ENCODE measurements at places on chromosomes 2 and 18.

DNA sequence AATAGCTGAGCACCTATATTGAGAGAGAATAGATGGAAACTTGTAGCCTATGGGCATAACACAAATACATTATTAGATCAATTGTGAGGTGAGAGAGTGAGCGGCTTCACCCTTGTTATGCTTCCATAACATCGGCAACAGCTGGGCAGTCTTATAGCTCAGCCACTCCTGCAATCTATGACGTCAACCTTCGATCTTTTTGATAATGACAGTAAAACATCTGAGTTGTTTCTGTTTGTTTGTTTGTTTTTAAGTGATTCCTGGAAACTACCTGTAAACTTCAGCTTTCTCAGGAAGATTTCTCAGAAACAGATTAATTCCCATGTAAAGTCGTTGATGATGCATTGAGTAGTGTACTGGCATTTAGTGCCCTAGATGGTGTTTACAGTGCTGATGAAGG lies 90.0 kb downstream of the DSEL start:
- DNase-seq: no peak

- DNase-seq: no peak
Measured at GRCh38 chr2:150609831-150610582, 122.5 kb upstream of the RND3 start.

DNA sequence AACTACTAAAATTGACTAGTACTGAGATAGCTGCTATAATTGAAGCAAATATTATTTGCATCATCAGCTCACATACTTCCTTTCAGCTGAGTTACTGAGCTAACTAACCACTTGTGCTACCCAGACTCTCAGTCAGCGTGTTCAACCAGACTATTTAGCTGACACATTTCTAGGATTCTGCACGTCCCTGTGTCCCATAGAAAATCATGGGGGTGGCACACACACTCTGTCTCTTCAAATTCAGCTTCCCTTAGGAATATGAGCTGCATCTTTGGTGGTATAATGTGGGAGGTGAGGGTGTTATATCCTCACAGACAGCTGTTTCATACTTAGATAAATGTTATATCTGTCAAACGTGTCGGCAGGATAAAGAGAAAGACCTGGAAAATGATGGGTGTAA lies 424.0 kb downstream of the CDH2 start:
- no peak for DNase-seq

GRCh38 chr18:22314420-22314819 lies 103.3 kb downstream of the CTAGE1 start:
- DNase-seq: no peak

DNA sequence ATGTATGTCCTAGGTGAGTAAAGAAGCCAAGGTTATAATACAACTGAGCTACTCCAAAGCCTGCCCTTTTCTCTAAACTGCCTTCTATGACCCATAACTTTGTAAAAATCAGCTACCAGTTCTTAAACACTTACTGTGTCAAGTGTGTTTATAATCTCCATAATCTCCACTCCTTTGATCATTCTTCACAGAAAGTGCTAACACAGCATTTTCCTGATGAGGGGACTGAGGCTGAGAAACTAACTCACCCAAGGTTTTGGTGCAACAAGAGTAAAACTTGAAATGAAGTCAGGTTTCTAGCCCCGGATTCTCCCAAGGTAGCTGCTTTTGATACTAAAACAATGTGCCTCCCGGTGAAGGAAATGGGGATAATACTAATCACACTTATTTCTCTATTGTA lies 1.9 kb upstream of the C2orf49 start:
- no peak for DNase-seq

- DNase-seq: peak; percentile 16
Measured at GRCh38 chr2:37324786-37325624, at the start of gene PRKD3. Gene PRKD3 (minus strand): TSS chr2:37324833. CDS start chr2:37316524, 8,309 bp downstream.

GRCh38 chr2:147945660-147946059 lies 74.9 kb downstream of the ORC4 start:
- DNase-seq: no peak

- DNase-seq: no peak
Measured at GRCh38 chr2:124664363-124664762, 639.3 kb downstream of the CNTNAP5 start.

GRCh38 chr18:36297417-36298125 lies at the start of gene FHOD3:
Gene FHOD3 (plus strand): TSS chr18:36297713. CDS start chr18:36297836, 123 bp downstream.
- DNase-seq: peak; percentile 33

DNA sequence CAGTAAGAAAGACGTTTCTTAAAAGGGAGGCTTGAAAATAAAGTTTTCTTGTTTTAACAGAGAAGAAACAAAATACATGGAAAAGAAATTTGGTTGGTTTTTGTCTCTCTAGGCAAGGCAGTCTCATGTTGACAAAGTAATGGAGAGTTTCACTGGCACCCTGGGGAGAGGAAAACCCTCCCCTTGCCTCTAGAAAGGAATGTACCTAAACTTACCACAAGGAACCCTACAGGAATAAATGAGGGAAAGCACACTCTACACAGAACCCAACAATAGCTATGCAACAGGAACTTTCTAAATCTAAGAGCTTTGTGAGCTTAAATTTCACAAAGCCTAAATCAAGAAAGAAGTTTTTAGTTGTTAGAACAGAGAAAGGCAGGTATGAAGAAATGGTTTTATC lies 37.0 kb downstream of the FIGN start:
- no peak for DNase-seq
